ENCODE measurements at places on chromosomes 6 and 20.

DNA sequence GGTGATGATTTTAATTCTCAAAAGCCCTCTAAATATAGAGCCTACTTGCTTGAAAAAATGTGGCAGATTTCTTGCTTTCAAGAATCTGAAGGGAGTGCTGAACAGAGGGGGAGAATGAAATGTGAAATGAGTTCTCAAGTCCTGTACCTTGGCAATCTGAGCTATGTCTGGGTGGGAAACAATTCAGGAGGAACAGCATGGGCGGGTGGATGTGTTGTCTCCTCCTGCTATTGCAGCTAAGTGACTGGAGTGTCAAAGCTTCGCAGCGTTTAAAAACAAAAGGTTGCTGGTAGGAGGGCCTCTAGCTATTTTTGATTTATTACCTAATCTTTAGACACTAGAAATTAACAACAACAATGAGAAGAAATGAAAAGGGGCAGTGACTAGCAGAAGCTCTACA lies 102.5 kb upstream of the ARG1 start:
- no peak for DNase-seq

DNA sequence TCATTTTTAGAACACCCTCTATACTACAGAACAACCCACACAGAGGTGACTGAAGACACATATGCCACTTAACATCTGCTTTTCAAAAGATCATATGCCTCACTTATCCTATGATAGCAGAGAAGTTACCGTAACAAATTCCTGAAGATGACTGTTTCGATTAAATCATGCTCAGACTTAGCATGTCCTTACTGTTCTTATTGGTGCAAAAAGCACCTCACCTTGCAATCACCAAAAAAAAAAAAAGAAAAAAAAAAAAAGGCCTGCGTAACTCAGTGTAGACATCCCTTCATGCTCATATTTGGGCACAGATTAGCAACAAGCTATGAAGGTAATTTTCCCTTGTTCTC lies 17.7 kb upstream of the DST start:
- no peak for DNase-seq

GRCh38 chr6:152050451-152051195 lies 243.1 kb downstream of the ESR1 start:
- DNase-seq: no peak

DNA sequence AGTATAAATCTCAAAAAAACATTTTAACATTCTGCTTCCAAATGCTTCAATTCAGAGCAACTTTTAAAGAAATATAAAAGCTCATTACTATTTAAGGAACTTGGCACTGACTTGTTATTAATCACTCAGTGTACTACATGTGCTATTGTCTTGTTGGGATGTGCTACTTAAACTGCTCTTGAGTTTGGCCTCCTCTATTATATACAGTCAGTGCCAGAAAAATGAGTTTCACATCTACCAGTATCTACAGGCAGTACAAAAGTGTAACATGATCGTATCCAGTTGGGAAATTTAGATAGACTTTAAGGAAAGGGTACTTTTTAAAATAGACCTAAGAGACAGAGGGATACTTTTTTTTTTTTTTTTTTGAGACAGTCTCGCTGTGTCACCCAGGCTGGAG lies 627.3 kb upstream of the SLC35B3 start:
- no peak for DNase-seq

- DNase-seq: peak; percentile 96
Measured at GRCh38 chr6:134178161-134179044, 126.0 kb upstream of the SLC2A12 start.

- DNase-seq: no peak
Measured at GRCh38 chr20:18428490-18429173, 38.2 kb downstream of the DZANK1 start.

GRCh38 chr6:162974685-162975084 lies 246.9 kb downstream of the PACRG start:
- DNase-seq: no peak

- peak; percentile 91 for DNase-seq
Measured at GRCh38 chr6:125104425-125104824, 49.1 kb upstream of the TPD52L1 start.

DNA sequence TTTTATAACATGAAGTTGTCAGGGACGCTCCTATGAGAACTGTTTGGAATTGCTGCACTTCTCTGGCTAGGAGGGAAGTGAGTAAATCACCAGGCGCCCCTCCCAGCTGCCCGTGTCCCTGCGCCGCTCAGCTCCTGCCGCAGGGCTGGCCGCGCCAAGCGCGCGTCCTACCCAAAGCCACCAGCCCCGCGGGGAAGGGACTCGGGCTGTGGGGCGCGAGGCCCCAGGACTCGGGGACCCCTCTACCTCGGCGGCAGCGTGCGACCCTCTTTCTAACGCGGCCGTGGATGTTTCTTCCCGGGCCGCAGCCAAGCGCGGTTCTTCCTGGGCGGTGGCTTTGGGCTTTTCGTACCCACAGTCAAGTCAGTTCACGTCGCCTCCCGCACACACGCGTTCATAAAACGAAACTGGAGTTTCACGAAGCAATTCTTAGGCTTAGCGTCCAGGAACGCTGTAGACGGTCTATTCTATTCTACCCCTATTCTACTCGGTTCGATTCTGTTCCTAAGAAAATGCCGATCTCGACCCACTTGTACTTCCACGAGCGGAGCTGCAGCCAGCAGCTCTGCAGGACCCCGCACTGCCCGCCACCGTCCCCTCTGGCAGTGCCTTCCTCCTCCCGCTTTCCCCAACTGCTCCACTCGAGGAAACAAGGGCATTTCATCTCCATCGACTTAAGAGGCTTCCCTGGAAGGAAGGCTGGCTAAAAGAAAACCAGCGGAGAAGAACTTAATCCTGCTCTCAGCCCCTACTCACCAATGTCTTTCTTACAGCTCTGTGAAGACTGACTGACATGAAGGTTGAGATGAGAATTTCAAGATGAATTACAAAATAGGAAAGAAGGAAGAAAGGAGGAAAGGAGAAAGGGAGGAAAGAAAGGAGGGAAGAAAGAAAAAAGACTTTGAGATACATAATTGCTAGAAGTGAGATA lies 15.4 kb downstream of the FOXC1 start:
- peak; percentile 72 for DNase-seq

DNA sequence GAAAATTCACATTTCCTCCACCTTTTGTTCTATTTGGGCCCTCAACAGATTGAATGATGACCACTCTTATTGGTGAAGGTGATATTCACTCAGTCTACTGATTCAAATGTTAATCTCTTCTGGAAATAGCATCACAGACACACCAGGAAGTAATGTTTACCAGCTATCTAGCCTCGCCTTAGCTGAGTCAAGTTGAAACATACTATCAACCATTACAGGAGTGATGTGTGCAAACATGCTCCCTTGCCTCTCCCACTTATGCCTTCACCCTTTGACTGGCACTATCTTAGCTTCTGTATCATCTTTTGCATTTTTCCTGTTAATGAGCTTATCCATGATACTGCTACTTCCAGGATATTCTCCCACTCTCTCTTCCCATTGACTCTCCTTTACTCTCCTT lies 191.9 kb downstream of the CENPW start:
- DNase-seq: no peak

- no peak for DNase-seq
Measured at GRCh38 chr6:4678506-4679300, 97.5 kb upstream of the CDYL start.

DNA sequence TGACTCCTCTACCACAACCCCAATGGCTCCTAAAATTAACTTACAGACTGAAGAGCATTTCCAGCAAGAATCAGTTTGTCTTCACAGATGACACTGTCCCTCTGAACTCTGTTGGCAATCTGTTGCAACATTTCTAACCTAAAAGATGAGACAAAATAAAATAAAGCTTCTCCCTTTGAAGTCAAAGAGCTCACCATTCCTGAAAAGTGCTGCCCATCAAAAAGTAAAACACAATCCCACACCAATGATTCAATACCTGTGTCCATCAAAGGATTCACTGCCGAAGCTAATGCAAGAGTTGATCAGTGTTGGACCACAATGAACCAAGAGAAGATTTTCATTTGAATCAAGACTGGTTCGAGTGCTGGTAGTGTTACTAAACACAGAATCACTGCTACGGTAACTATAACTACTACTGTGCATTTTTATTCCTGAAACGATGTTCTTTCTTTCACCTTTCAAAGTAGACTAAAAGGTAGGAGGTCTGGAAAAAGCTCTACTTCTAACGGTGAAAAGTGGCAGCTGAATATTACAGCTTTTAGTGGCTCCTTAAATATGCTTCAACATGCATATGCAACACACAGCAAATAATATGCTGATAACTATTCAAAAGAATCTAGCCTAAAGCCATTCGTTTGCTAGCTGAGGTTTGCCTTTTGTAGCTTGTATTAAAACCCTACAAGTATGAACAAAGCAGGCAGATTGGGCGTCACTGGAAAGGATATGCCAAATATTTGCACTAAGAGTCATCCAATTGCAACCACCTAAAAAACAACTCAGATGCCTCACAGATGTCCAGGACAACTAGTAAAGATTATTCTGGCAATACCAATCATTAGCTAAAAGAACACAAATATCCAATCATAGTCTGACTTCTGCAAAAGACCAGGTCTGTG lies at the start of gene DST:
TSS of gene DST (minus strand) at position 524 of the 896 bp plus-strand sequence.
- no peak for DNase-seq

DNA sequence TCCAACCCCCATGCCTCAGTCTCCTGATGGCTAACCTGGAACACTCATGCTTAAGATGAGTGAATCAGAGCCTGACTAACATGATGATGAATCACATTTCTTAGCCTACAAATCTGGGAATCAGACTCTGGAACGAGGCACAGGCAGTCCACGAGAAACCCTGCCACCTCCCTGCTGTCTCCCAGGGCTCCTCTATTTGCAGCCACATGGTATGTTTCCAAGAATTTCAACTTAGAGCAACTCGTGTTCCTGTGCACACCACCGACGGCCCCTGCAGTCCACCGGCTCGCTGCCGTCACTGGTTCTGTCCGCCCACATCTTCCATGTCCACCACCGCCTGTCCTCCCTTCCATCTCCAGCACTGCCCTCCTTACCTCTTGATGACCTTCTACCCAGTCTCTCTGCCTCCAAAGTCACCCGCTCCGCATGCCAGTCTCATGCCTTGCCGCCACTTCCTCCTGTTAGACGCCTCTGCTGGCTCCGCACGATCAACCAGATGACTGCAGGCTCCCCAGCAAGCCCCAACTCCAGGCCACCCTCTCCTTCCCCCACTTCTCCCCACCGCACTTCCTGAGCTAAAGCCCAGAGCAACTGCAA lies 87.6 kb downstream of the AGPAT4 start:
- DNase-seq: no peak

GRCh38 chr20:35311409-35311808 lies 19.2 kb upstream of the FAM83C start:
- no peak for DNase-seq

DNA sequence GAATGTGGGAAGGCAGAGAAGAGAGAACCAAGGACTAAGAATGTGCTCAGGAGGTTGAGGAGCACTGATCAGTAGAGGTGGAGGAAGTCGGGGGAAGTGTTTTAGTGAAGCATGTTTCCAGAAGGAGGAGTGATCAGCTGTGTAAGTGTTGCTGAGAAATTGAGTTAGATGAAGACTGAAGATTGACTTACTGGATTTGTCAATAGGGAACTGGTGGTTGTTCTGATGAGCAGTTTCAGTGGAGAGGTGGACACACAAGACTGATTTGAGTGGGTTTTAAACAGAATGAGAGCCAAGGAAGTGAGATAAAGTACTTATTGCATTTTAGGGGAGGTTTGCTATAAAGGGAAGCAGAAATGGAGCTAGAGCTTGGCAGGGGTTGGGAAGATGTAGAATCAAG lies 182.6 kb downstream of the CDKAL1 start:
- no peak for DNase-seq

- DNase-seq: no peak
Measured at GRCh38 chr20:17595856-17596255, 26.0 kb downstream of the DSTN start.

DNA sequence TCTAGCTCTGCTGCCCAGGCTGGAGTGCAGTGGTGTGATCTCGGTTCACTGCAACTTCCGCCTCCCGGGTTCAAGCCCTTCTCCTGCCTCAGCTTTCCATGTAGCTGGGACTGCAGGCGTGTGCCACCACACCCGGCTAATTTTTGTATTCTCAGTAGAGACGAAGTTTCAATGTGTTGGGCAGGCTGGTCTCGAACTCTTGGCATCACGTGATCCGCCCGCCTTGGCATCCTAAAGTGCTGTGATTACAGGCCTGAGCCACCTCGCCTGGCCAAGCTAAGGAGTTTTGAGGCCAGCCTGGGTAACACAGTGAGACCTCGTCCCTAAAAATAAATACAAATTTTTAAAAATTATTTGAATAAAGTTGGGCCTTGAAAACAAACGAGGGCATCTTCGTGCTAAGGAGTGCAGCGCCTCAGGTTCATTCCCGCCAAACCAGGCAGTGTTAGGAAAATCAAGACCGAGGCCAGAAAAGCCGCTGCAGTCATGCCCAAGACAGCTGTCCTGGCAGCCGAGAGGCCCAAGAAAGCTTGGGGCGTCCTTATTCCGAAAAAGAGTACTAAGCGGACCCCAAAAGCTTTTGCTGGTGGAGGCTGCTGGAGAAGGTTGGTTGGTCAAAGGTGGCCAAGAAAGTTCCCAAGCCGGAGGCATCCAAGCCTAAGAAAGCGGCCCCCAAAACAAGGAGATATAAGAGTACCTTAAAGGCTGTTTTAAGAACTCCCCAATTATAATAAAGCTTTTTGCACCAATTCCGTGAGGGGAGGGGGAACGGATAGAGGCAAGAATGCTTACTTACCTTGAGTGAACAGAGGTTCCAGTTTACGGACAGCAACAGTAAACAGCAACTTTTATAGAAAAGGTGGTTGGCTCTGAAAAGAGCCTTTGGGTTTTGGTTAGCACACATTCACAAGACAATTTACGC lies 109.0 kb downstream of the HFE start:
- peak; percentile 68 for DNase-seq

DNA sequence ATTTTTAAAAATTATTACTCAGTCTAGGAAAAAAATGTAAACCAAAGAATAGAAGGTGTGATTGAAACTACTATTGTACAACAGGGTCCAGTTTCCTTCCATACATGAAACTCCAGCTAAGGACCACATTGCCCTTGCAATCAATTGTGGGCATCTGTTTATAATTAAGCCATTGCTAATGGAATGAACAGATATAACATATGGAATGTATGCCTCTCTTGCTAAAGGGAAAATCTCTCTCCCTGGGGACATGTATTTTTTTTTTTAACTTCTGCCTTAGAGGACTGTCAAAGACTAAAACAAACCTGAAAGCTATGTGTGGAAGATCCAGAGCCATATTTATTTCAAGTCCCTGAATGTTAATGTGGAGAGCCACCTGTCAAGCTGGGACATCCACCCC lies 336.8 kb upstream of the MANEA start:
- DNase-seq: no peak

GRCh38 chr6:160519603-160520042 lies 144.5 kb downstream of the LPA start:
- no peak for DNase-seq

DNA sequence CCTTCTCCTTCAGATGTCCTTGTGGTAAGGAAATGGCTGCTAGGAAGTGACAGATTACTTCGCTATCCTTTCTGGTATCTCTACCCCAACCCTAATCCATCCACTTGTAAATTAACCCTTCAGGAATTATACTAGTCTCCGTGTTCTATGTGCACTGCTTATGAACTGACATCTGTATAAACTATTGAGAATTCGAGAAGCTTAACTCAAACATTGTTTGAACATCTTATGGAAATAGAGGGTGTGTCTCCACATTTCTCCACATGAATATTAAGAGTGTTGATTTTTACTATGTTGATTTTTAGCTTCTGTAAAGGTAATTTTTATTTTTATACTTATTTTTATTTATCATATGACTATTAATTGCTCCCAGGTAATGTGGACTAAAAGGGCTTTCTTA lies 457.6 kb upstream of the ZNF337 start:
- DNase-seq: no peak

Measured in islet precursor cell (in vitro differentiated cells).